ENCODE measurements at places on chromosomes 1 and 21. TPM values are rescaled to one million over a fixed set of nuclear protein-coding genes. Genes with fewer than 3 reads are reported as not detected.

KRTAP13-2 gene
- total RNA-seq = not detected

HSPA13 gene
- total RNA-seq = 14.1 TPM

CD2 gene
- total RNA-seq = not detected

HES2 gene
- total RNA-seq = 2.6 TPM

BRINP3 gene
- not detected for total RNA-seq

TFAP2E gene
- 0.31 TPM for total RNA-seq

CDA gene
- total RNA-seq = 29.1 TPM

CHRNB2 gene
- 0.30 TPM for total RNA-seq

NBPF4 gene
- total RNA-seq = not detected

EFNA1 gene
- 31.6 TPM for total RNA-seq

DDR2 gene
- 0.21 TPM for total RNA-seq

TTC22 gene
- total RNA-seq = not detected

DMBX1 gene
- 1.1 TPM for total RNA-seq

TCEA3 gene
- 0.46 TPM for total RNA-seq
